ENCODE measurements at places on chromosomes 6 and 20.

- DNase-seq = no peak
These were observed 695.9 kb downstream of the EPHA7 start for GRCh38 chr6:92723390-92723931.

- DNase-seq = no peak
These were observed 104.1 kb downstream of the BMP7 start for GRCh38 chr20:57162362-57162652.

DNA sequence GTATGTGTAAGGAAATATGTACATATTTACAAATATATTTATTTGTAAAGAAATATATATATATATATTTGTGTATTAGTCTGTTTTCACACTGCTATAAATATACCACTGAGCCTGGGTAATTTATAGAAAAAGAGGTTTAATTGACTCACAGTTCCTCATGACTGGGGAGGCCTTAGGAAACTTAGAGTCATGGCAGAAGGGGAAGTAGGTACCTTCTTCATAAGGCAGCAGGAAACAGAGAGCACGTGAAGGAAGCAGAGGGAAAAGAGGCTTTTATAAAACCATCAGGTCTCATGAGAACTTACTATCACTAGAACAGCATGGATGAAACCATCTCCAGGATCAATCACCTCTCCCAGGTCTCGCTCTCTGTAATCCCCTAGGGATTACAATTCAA is 644.5 kb upstream of the HS3ST5 start:
- no peak for DNase-seq

GRCh38 chr6:3848380-3848779 is 793 bp upstream of the FAM50B start:
- no peak for DNase-seq

DNA sequence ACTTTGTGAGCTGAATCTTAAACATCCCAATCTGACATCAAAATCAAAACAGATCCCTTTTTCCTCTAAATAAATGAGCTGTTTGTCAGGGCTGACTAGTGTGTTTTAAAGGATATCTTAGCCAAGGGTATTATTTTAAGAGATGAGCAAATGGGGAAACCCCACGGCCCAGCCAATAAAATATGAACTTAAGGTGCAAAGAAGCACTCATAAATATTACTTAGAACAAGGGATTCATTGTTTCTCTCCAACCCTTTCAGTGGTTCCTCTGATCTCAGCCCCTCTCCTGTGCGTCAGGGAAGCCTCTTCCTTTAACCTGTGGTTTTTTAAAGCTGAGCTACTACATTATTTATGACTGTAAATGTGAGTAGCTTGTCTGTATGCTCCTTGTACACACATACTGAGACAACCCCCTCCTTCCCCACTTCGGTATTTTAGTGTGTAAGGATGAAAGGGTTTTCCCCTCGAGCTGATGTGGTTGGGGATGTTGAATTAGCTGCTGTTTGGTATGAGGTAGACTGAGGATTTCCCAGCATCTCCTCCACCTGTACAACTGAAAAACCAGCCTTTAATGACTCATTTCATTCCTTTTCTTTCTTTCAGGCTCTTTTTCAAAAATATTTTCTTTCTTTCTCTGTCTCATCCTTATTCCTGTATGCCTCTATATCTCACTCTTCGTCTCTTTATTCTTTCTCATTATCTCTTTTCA is 6.5 kb downstream of the BMP5 start:
- no peak for DNase-seq

- DNase-seq = no peak
These were observed 615.4 kb downstream of the MAFB start for GRCh38 chr20:40073535-40074111.

- DNase-seq = no peak
These were observed 623 bp upstream of the SNX9 start for GRCh38 chr6:157822245-157823000.

DNA sequence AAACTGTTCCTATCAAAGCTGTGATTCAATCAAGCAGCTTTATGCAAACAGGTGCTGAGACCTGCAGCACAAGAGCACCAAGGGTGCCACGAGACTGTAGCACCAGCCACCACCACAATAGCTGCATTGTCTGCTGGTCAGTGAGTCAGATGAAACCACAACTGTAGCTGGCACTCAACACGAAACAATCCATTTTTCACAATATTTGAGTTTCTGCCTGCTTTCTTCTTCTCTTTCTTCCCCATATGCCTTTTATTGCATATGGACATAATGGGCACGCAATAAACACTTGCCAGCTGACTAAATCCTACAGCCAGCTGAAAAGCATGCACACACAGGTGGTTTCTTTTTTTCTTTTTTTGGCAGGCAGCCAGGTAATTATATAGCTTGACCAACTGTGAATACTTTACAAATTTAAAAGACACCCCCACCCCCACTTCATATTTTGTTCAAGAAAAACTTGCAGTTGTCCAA is 16.6 kb downstream of the SLC2A12 start:
- DNase-seq = no peak

DNA sequence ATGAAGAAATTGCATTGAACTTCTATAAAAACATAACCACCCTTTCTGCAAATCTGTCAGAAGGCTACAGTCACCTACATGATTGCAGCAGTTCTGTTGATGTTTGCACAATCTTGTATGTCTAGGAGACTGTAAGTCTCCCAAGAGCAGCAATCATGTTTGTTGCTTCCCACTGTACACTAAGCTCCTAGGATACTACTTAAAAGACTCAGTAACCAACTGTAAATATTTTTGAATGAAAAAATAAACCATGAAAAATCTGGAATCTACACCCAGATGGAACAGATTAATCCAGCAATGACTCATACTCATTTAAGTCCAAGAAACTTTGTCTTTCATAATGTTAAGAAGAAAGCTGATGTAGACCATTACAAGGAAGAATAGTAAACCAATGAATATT is 168.5 kb upstream of the ATXN1 start:
- DNase-seq = no peak

DNA sequence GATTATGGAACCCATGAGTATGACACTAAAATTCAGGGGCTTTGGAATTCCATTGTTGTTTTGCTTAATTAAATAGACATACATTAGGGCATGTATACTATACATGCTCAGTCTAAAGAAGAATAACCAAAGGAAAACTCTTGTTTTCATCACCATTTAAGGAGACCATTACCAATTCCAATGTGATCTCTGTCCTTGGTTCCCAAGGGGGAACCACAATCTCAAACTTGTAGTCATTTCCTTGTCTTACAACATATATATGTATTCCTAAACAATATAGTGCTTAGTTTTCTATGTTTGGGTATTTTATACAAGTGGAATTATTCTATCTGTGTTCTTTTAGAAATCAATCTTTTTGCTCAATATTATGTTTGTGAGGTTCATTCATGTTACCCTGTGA is 49.2 kb downstream of the IL20RA start:
- DNase-seq = no peak

GRCh38 chr6:167952512-167952859 is 45.0 kb upstream of the KIF25 start:
- DNase-seq = no peak

GRCh38 chr6:144295981-144296767 is 11.0 kb downstream of the UTRN start:
- DNase-seq = no peak

DNA sequence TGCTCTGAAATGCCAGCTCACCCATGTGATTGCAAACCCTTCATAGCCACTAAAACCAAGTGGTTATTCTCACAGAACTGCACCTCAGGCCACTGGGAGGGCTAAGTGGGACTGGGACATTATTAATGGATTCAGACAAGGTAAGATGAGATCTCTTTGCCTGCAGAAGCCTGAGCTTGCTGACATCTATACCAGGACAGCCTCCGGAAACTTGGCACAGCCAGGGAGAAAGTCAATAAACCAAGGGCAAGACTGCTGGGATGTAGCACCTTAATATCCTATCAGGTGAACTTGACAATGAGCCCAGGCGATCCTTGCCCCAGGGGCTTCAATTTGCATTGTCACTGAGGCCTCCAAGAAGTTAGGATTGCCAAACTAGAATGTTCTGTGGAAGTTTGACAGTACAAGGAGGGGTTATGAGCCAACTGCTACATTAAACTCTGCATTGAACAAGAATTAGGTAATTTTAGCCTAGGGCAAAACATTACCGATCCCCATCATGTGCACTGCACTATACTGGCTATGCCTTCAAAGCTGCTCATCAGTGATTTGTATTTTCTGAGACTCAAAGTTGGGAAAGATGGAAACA is 60.1 kb upstream of the RALGAPA2 start:
- no peak for DNase-seq

DNA sequence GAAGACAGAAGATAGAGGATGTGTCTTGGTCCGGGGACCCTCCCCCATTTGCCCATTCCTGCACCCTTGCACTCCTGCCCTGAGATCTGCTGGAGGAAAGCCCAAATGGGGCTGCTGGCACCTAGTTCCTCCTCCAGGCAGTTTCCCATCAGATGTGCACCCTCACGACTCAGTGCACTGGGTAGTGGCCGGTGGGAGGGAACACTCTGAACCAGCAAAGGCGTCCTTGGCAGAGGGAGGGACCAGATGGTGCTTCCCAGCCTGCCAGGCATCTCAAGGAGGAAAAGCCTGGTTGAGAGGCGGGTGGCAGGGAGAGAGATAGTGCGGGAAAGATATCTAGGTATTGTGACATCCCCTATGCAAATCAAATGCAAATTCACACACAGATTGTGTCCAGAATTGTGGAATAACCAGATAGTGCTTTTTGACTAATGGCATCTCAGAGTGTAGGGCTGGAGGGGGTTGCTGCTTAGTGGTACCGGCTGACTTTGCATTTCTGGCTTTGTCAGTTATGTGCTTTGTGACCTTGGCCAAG is 19.5 kb downstream of the TMEM151B start:
- no peak for DNase-seq

DNA sequence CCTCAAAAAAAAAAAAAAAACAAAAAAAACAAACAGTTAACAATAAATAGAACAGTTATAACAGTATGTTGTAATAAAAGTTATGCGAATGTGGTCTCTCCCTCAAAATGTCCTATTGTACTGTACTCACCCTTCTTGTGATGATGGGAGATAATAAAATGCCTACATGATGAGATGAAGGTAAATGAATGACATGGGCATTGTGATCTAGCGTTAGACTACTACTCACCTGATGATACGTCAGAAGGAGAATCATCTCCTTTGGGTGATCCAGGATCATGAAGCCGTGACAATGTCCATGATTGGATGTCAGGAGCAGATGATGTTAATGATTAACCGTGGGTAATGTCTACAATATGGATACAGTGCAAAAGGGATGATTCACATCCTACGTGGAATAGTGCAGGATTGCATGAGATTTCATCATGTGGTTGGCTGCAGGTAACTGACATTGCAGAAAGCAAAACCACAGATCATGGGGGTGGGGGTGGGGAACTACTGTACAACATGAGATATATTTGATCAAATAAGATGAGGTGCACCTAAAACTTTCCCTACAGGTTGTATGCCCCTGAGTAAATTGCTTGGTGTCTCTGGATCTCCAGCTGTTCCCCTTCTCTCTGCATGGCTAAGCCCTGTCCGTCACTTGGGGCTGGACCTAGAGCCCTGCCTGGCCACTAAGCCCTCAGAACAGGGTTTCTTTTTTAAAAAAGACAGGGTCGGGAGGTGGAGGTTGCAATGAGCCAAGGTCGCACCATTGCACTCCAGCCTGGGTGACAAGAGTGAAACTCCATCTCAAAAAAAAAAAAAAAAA is 6.2 kb upstream of the RBCK1 start:
- DNase-seq = no peak

GRCh38 chr6:169183233-169183632 is 70.4 kb downstream of the THBS2 start:
- DNase-seq = no peak

DNA sequence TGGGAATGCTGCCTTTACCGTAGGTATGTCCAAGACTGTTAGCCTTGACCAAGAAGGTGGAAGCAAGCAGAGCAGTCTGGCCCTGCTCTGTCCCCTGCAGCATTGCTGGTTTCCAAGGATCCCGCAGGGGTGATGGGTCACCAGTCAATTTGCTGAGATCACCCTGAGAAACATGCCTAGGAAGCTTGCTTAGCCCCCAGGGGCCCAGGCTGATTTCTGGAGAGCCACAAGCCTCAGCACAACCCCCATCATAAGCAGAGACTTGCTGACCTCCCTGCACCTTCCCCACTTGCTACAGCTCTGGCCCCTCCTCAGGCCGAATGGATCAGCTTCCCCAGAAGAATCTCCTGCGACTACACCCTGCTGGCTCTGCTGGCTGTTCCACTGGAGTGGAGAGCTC is 21.5 kb downstream of the ARHGAP40 start:
- no peak for DNase-seq

DNA sequence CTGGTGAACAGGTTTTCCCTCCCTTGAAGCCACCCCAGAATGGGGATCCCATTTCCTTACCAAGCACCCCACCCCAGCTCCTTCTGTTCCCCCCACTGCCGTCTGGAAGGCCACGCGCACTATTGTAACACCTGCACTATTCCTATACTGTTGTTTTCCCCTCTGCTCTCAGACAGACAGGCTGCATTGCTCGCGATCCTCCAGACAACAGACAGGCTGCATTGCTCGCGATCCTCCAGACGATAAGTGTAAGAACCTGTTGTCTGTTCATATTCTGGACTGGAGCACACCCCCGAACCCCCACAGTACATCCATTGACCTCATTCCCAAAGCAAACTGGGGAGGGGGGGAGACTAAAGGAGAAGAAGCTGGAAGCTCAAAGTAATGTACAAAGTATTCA is 72.7 kb downstream of the LY86 start:
- DNase-seq = no peak

DNA sequence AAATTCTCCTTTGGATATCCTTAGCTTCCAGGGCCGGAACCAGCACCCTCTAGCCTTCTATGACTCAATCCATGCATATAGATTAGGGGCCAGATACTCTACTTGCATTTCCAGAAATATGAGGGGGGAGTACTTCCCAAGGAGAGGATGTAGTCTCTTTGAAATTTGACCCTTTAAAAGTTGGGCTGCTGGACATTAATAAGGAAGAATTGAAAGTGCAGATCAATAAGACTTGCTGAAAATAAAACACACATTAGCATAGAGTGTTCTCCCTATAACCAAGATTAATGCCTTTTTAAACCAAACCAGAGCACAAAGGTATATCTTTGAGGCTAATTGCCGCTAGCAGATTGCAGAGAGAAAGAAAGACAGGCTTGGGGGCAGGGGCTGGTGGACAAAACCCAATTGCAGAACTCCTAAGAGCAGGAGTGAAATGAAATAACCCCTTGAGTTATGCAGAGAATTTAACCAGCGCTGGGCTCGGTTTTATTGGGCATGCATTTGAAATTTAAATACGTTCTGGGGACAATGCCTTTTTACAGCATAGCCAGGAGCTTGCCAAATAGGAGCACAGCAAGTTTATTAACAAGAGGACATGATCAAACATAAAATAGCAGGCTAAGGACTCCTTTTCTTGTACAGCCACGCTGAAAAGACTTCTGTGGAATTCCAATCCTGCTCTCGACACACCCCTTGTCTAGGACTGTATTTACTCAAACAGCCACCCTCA is 108.2 kb upstream of the SALL4 start:
- no peak for DNase-seq

DNA sequence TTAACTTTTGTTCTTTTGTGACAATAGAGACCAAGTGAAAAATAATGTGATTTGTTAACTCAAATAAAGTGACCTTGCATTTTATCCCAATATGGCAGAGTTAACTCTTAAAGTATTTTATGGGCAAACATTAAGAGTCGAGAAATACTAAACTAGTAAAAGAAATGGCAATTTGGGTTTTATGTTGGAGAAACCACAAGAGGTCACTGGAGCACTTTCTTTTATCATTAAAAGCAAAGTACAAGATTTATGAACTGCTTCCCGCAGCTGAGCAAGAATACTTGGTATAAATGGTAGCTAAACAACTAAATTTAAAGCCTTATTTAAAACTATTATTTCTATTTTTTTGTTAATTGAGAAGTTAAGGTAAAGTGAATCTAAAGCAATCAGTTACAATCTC is 33.5 kb upstream of the MCM9 start:
- DNase-seq = no peak

All from stimulated activated CD4-positive, alpha-beta T cell treated with anti-CD3 and anti-CD28 coated beads, Interleukin-1b, Interleukin-23, amount 100 ng/mL, for 1 hour (primary cell).